ENCODE measurements at places on chromosomes 1 and 21.

DNA sequence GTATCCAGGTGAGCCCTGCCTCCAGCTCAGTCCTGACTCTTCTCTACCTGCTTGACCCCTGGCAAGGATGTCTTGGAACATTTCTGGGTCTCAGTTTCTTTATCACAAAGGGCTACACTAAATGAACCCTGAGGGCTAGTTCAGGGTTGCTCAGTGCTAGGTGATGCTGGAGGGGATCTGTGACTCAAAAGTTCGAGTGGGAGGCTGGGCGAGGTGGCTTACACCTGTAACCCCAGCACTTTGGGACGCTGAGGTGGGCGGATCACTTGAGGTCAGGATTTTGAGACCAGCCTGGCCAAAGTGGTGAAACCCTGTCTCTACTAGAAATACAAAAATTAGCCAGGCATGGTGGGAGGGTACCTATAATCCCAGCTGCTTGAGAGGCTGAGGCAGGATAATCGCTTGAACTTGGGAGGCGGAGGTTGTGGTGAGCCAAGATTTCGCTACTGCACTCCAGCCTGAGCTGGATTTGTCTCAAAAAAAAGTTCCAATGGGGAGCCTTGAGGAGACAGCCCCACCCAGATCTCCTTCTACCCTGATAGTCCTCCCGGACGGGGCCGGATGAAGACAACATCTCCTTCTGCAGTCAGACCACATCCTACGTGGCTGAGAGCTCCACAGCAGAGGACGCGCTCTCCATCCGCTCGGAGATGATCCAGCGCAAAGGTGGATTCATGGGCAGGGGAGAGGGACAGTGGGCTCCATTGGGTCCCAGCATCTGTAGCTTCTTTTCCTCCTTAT lies 48.9 kb downstream of the YARS1 start:
- no peak for DNase-seq

GRCh38 chr1:228299211-228299610 lies 91.4 kb downstream of the OBSCN start:
- no peak for DNase-seq

GRCh38 chr1:59692591-59692990 lies 122.2 kb upstream of the HOOK1 start:
- no peak for DNase-seq

GRCh38 chr1:78468521-78468920 lies 22.3 kb upstream of the PTGFR start:
- no peak for DNase-seq

DNA sequence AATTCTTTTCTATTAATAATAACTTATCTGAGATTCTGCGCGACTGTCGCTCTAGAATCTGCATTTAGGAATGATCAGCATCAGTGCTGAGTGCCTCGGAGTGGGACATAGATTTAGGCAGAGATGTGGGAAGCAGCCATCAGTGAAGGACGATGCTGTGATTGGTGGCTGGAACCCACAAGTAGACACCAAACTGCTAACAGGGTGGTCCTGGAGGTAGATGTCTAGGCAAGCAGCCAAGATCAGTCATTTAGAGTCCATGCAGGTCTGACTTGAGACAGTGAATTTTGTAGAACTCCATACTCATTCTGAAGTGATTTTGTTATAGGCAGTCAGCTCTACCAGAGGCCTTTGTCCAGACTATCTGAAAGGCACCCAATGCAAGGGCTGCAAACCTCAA lies 51.8 kb upstream of the LYST start:
- no peak for DNase-seq

- no peak for DNase-seq
These were observed 1.5 kb downstream of the B4GALT2 start for GRCh38 chr1:43980255-43981134.

DNA sequence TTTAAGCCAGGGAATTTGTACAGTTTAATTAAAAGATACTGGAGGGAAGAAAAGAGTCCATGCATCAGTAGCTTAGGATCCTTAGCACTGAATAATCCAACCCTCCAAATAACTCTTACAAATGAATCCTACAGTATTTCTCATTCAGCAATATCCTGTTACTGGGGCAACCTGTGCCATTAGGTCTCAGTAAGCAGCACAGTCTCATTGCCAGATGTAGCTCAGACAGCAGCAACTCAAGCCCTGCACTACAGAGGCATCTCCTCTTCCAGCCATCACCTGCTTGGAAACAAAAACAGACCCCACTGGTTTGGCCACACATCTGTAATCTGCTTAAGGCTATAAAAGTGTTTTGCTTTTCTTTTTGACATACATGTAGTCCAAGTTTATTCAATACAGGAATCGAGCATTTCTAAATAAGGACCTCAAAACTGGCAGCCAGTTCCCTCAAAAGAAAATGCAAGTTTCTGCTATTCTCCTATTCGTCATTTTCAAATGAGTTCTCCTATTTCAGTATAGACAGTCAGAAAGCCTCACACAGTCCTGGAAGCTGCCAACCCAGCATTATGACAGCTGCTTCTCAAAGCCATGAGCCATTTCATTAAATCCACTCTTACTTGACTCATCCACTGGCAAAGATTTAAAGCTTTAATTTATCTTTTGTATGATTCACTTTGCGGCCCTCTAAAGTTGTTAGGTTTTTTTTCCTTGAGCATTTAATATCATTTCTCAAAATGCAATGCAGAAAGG lies 129.0 kb downstream of the APP start:
- DNase-seq, result no peak

DNA sequence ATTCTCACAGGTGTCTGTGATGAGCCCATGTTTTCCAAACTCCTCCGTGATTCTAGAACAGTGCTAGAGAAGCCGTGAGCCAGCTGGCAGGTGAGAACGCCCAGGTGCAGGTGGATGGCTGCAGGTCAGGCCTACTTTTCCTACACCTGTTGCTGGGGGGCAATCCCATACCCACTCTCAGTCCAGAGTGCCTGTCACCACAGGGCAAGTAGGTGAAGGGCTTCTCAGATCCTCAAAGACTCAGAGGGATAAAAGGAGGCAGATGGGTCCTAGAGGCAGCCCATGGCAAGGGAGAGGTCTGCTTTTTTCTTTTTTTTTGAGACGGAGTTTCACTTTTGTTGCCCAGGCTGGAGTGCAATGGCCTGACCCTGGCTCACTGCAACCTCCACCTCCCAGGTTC lies 50.7 kb upstream of the H6PD start:
- DNase-seq, result no peak

DNA sequence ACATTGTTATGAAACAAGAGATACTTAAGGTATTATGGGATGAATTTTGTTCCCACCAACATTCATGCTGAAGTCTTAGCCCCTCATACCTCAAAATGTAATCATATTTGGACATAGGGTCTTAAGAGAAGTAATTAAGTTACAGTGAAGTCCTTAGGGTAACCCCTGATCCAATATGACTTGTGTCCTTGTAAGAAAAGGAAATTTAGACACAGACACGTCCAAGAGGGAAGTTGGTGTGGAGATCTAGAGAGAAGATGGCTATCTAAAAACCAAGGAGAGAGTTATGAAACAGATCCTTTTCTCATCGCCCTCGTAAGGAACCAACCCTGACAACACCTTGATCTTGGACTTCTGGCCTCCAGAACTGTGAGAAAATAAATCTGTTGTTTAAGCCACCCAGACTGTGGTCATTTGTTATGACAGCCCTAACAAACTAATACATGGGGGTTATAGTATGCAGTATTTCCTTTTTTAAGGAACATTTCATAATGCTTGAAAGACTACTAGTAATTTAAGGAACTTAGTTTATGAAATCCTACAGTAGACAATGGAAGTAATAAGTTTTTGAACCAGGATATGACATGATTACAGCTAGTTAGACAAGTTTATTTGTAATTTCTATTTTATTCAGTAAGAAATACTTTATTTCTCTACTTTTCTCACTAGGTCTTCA lies 875.5 kb upstream of the ADGRL2 start:
- DNase-seq, result no peak

DNA sequence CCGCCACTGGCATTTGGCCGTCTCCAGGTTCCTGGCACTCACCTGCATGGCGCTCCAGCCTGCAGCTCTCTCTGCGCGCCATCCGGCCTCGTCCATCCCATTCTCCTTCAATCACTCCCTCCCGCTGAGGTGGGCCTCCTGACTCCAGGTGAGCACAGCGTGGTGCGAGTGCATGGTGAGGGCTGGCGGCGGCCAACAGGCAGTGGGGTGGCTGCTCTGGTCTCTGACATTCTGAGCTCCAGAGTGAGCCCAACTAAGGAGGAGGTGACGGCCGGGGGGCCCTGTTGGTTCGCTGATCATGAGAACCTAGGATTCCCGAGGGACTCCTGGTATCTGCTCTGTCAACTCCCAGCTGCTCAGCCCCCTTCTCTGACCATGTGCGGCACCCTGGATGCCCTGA lies 130.4 kb downstream of the AJAP1 start:
- DNase-seq, result no peak
